ENCODE measurements at places on chromosomes 6 and 20.

- DNase-seq = no peak
These were observed 33.5 kb downstream of the SMAP1 start for GRCh38 chr6:70700922-70701876.

DNA sequence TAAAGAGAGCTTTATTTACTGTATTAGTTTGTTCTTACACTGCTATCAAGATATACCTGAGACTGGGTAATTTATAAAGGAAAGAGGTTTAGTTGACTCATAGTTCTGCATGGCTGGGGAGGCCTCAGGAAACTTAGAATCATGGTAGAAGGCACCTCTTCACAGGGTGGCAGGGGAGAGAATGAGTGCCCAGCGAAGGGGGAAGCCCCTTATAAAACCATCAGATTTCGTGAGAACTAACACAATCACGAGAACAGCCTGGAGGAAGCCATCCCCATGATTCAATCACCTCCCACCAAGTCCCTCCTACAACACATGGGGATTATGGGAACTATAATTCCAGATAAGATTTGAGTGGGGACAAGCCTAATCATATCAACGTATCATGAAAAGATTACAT, 27.2 kb downstream of the ARID1B start:
- DNase-seq = no peak

- DNase-seq = no peak
These were observed 2.5 kb downstream of the MYMX start for GRCh38 chr6:44219053-44219814.

GRCh38 chr20:56587307-56588041, 41.6 kb upstream of the TFAP2C start:
- no peak for DNase-seq

DNA sequence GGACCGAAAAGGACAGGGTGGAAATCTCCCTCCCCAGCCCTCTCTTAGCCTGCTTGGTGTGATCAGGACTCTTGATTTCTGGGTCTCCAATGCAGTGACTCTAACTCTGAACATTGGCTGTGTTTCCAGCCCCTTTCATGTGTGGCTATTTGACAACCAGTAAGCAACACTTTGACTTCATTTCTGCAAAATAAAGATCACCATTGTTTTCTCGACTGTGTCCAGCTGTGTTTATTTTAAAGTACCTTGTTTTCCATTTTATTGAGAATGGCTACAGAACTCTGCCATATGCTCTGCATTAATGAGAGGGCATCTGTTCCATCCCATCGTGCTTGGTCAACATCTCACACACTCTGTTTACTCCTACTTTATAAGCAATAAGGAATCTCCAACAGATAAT, 60.9 kb upstream of the TAGAP start:
- DNase-seq = no peak

DNA sequence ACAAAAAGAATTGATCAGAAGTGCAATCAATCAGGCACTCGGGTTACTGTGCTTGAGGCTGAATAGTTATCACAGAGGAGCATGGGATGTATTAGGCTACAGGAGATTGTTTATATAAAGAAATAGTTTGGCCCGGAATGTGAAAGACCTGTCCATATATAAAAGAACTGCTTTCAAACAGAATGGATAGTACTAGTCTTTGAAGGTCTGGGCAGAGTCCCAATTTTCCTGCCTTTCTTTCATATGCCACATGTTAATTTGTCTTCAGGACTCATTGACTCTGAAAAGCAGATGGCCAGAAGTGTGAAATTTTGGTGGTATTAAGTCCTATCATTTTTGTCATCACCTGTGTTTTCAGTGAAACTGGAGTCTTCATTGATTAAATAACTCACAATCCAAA, 314.5 kb downstream of the EYA4 start:
- no peak for DNase-seq

- DNase-seq = no peak
These were observed 302.4 kb upstream of the POU3F2 start for GRCh38 chr6:98532004-98532403.

DNA sequence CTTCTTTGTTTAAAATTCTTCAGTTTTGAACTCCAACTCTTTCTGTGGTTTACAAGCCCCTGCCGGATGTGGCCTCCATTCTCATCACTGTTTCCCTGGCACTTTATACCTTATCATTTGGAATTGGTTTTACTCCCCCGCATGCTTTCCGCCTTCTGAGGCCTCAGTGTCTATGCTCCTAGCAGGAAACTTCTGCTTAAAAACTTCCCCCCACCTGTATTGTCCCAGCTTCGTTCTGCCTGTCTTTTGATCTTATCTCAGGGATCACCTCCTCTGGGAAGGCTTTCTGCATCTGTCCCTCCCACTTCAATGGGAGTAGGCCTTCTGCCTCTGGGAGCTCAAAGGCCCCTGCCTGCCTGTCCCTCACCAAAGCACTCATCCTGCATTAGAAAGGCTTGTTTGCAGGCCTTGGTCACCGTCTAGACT, 3.4 kb upstream of the ANGPT4 start:
- no peak for DNase-seq

DNA sequence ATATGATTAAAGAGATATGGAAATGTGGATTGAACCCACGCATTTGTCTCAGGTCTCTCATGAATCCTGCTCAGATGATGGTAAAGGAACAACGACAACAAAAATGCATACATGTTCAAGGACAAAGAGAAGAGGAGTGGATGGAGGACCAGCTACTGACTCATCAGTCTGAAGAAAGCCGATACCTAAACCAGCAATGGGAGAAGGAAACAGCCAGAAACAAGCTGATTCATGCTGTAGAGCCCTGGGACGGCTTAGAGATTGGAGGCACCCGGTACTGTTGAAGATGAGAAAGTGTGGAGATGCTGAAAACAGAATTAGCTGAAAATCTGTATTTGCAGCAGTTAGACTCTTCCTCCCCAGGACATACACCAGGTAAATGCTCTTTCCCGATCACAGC, 14.4 kb upstream of the RIPPLY2 start:
- DNase-seq = no peak

DNA sequence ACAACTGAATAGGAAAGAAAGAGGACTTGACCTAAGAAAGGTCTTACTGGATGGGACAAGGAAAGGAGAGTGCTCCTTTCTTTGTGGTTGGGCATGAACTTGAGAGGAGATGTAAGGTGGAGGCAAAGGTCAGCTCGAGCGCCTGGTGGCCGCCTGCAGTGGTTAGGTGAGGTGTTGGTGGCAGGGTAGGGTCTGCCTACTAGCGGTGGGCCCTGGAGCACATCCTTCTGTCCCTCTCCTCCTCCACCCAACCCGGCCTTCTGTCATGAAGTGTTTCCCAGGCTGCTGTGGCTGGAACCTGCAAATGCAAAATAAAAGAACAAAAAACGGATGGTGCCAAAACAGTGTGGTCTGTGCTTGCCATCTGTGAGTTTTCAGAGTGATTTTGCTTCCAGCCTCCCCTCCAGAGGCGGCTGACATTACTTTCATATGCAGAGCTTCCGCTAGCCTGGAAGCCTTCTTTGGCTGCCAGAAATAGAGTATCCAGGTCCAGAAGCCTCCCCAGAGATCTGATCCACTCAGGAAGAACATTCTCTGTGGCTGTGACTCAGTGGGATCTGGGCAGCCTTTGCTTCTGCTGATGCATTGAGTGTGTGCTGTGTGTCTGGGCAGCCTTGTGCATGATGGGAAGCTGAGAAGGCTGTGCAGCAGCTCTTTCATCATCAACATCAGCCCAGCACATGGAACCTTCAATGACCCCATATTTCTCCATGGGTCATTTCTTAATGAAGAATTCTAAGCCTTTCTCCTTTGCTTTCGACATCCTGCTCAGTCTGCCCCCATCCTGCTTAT, 79.8 kb upstream of the FAM184A start:
- DNase-seq = no peak
